ENCODE measurements at places on chromosomes 6 and 20. TPM values are rescaled to one million over a fixed set of nuclear protein-coding genes. Genes with fewer than 3 reads are reported as not detected.
A peak's percentile ranks its signal among the peaks of the same experiment; 100 is the strongest.

The TREML1 gene
- total RNA-seq: not detected

GRCh38 chr6:97110626-97111025 lies 172.4 kb downstream of the MMS22L start:
- no peak overlapping the region for H3K4me3 ChIP-seq
- H3K27me3 ChIP-seq: no peaks in the 10 kb centered on the region
- no peaks in the 10 kb centered on the region for H3K36me3 ChIP-seq
- peaks cover 15% of the 10 kb centered on the region for H3K4me1 ChIP-seq
- no peak for DNase-seq

The TJAP1 gene
- 40.7 TPM for total RNA-seq

The TRMT6 gene
- total RNA-seq: 35.5 TPM

The FAM217A gene
- not detected for total RNA-seq

The DLL1 gene
- total RNA-seq: 0.17 TPM

- no peak overlapping the region for H3K27ac ChIP-seq
- no peak for DNase-seq
- H3K4me3 ChIP-seq: no peak overlapping the region
- no peaks in the 10 kb centered on the region for H3K27me3 ChIP-seq
- H3K4me1 ChIP-seq: peaks cover 70% of the 10 kb centered on the region
These were observed 254.7 kb downstream of the GMPR start for GRCh38 chr6:16493112-16493511.

The ARMH2 gene
- 0.30 TPM for total RNA-seq

The BANF2 gene
- total RNA-seq: not detected

- peak overlapping the region; percentile 99 for H3K27ac ChIP-seq
- peak overlapping the region; percentile 97 for H3K4me3 ChIP-seq
- peaks cover 23% of the 10 kb centered on the region for H3K36me3 ChIP-seq
- H3K27me3 ChIP-seq: no peaks in the 10 kb centered on the region
These were observed 339 bp upstream of the GMEB2 start for GRCh38 chr20:63627129-63627750.

GRCh38 chr6:166925141-166925996 lies 31.0 kb downstream of the RNASET2 start:
- no peaks in the 10 kb centered on the region for H3K27me3 ChIP-seq
- no peak for DNase-seq
- H3K27ac ChIP-seq: peak overlapping the region; percentile 78
- H3K4me3 ChIP-seq: no peak overlapping the region

The ASIP gene
- total RNA-seq: not detected

DNA sequence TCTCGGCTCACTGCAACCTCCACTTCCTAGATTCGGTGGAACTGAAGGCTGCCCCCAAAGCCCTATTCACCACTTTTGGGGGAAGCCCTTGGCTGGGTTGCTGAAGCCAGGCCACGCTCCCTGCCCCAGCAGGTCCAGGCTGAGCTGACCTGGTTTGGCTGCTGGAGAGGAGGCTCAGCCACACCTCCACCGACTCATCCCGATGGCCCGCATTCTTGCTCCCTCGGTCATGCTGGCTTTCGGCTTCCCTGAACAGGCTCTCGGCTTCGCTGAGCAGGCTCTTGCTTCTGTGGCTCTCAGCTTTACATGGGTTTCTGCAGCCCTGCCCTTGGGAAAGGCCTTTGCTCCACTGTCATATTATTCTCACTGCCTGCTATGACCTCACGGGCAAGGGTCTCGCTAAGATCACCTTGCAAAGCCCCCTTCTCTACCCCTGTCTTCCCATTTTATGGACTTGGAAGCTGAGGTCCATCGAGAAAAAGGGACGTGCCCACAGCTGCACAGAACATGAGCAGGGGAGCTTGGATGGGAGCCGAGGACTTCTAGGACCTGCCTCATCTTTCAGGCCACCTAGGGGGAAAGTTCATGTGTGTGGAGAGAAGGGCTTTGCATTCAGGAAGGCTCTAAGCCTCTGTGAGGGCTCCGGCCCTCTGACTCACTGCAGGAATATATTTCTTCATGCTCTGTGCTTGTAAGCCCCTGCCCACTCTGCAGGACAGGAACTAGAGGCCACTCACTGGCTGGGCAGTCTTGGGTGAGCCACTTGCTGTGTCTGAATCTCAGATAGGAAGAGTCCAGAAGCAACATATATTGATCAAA lies 15.6 kb downstream of the ARHGAP40 start:
- no peaks in the 10 kb centered on the region for H3K4me1 ChIP-seq
- no peak for DNase-seq
- H3K36me3 ChIP-seq: no peaks in the 10 kb centered on the region
- H3K27me3 ChIP-seq: peaks cover 22% of the 10 kb centered on the region
- H3K27ac ChIP-seq: no peak overlapping the region

The CDH4 gene
- not detected for total RNA-seq

- H3K4me1 ChIP-seq: peaks cover 22% of the 10 kb centered on the region
- no peak overlapping the region for H3K4me3 ChIP-seq
- H3K36me3 ChIP-seq: peaks cover 2% of the 10 kb centered on the region
- DNase-seq: no peak
- H3K27ac ChIP-seq: no peak overlapping the region
These were observed 177.0 kb upstream of the TNFAIP3 start for GRCh38 chr6:137690034-137690433.

- DNase-seq: no peak
- no peaks in the 10 kb centered on the region for H3K27me3 ChIP-seq
- H3K4me1 ChIP-seq: no peaks in the 10 kb centered on the region
- H3K36me3 ChIP-seq: peaks cover 2% of the 10 kb centered on the region
- H3K4me3 ChIP-seq: no peak overlapping the region
- no peak overlapping the region for H3K27ac ChIP-seq
These were observed 110.5 kb downstream of the KIF16B start for GRCh38 chr20:16462711-16463110.

The FAM83B gene
- total RNA-seq: not detected

- H3K4me1 ChIP-seq: peaks cover 1% of the 10 kb centered on the region
- no peak overlapping the region for H3K4me3 ChIP-seq
- H3K27me3 ChIP-seq: peaks cover 2% of the 10 kb centered on the region
- peak; percentile 86 for DNase-seq
- no peak overlapping the region for H3K27ac ChIP-seq
- H3K36me3 ChIP-seq: peaks cover 3% of the 10 kb centered on the region
These were observed 46.3 kb downstream of the GOPC start for GRCh38 chr6:117555882-117556498.

GRCh38 chr20:18288749-18289267 lies 481 bp downstream of the ZNF133 start:
- H3K4me3 ChIP-seq: peak overlapping the region; percentile 99
- peak overlapping the region; percentile 99 for H3K27ac ChIP-seq
- peak; percentile 63 for DNase-seq
- peaks cover 15% of the 10 kb centered on the region for H3K27me3 ChIP-seq
- peaks cover 22% of the 10 kb centered on the region for H3K4me1 ChIP-seq
- H3K36me3 ChIP-seq: peaks cover 18% of the 10 kb centered on the region

DNA sequence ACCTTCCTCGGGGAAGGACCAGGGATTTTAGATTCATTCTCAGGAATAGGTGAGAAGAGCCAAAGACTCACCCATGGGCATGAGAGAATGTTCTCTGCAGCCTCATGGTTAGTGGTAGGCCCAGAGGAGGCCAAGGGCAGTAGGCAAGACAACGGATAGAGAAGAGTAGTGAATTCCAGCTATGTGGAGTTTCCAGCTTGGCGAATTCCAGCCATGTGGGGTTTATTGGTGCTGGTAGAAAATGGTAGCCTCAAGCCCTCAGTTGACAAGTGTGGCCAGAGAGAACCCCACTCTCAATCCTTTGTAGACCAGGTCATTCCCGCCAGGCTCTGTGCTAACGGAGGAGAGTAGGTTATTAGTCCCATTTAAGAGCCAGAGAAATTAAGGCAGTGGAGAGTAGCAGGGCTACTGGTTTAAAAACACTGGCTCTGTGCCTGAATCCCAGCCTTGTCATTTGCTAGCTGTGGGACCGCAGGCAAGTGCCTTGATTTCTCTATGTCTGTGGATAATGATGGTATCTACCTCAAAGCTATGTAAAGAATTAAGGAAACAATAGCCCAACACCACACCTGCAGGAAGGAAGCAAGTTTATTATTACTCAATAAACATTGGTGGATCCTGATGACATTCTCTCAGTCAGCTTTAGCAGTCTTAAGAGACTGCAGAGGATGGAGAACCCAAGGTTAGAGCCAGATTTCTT lies 2.0 kb upstream of the SLC9A8 start:
- DNase-seq: no peak
- H3K27me3 ChIP-seq: no peaks in the 10 kb centered on the region
- H3K4me3 ChIP-seq: no peak overlapping the region
- peak overlapping the region; percentile 30 for H3K27ac ChIP-seq
- H3K36me3 ChIP-seq: peaks cover 8% of the 10 kb centered on the region

GRCh38 chr6:34508425-34508824 lies 42.5 kb downstream of the PACSIN1 start:
- H3K27ac ChIP-seq: no peak overlapping the region
- H3K4me1 ChIP-seq: no peaks in the 10 kb centered on the region

DNA sequence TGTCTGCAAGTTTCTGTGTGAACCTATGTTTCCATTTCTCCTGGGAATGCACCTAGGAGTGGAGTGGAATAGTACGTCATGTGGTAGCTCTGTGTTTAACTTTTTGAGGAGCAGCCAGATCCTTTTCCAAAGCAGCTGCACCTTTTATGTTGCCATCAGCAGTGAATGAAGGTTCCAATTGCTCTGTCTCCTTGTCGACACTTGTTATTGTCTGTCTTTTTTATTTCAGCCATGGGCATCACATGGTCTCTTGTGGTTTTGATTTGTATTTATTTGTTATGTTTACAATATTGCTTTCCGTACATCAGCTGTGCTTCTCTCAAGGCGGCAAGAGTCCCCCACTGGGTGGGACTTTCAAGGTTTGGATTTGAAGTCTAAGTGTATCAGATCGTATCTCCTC lies 33.9 kb upstream of the STX16 start:
- H3K27me3 ChIP-seq: peaks cover 5% of the 10 kb centered on the region
- H3K36me3 ChIP-seq: no peaks in the 10 kb centered on the region
- H3K4me3 ChIP-seq: no peak overlapping the region
- H3K27ac ChIP-seq: no peak overlapping the region

GRCh38 chr6:148747471-148748165 lies 788 bp downstream of the UST start:
- peak overlapping the region; percentile 66 for H3K4me3 ChIP-seq
- peak; percentile 78 for DNase-seq
- peaks cover 76% of the 10 kb centered on the region for H3K27me3 ChIP-seq
- H3K36me3 ChIP-seq: no peaks in the 10 kb centered on the region

DNA sequence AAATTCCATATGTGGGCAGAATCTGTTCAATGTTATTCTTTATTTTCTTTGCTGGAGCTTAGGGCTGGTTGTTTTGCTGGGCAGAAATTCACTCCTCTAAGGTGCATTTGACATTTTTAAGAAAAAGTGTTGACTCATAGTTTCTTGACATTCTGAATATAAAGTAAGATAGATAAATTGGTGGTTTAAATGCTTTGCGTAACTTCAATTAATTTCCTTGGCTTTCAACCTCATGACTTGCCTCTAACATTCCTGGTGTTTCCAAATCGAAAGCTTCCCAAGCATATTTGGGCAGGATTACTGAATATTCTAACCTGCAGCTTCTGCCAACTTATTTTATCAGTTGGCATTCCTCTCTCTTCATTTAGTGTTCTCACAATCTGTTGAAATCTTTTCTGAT lies 718.7 kb upstream of the ADGRB3 start:
- H3K4me1 ChIP-seq: no peaks in the 10 kb centered on the region
- DNase-seq: no peak
- no peak overlapping the region for H3K27ac ChIP-seq
- no peaks in the 10 kb centered on the region for H3K36me3 ChIP-seq

DNA sequence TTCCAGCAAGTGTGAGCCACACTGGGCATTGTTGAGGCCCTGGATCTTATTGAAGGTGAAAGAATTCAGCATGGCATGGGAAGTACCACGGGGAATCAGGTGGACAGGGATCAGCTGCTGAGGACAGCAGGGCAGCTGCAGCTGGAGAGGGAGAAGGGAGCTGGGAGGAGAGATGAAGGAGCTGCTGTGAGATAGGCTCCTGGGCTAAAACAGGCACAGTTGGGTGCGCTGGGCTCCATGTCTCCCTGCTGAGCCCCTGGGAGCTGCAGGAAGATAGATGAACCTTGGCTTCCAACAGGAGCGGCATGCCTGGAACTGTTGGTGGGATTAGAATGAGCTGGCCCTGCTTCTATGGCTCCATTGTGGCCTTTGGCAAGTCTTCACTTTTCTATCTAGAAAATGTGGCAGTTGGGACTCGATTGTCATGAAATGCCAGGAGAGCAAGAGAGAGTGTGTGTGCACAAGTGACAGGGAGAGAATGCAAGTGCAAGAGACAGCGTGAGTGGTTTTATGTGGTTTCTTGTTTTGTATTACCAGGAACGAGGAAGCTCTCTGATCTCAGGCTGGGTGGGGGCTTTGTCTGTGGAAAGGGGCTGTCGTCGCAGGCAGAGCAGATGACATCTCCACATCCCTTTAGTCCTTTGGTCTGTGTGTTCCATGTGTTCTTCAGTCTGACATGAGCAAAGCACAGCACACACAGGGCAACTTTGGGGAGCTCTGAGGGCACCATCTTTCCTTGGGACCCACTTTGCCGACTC lies 20.4 kb downstream of the SNPH start:
- peaks cover 24% of the 10 kb centered on the region for H3K4me1 ChIP-seq
- H3K36me3 ChIP-seq: peaks cover 4% of the 10 kb centered on the region

GRCh38 chr6:36246506-36247268 lies 23.2 kb upstream of the PNPLA1 start:
- H3K4me1 ChIP-seq: peaks cover 10% of the 10 kb centered on the region
- DNase-seq: no peak
- H3K27ac ChIP-seq: no peak overlapping the region
- H3K4me3 ChIP-seq: no peak overlapping the region
- H3K27me3 ChIP-seq: peaks cover 28% of the 10 kb centered on the region

The BCAS1 gene
- total RNA-seq: not detected

DNA sequence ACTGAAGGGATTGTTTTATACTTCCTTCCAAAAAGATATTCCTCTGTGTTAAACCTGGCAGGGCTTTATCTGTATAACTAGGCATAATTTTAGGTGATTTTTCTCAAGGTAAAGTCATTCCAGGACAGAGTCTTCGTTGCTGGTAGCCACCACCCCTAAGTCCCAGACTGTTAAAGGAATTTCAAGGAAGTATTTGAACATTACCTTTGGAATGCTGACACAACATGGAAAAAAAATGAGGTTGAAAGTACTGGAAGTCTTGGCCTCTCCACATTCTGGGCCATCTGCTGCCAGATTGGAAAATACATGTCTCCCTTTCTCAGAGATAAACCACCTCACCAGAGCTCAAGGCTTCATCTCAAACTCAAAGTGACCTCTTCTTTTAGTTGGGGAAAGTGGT lies 27.0 kb upstream of the ETV7 start:
- no peak for DNase-seq
- no peak overlapping the region for H3K4me3 ChIP-seq
- H3K27me3 ChIP-seq: peaks cover 12% of the 10 kb centered on the region

GRCh38 chr6:87905101-87905641 lies 142.5 kb upstream of the SPACA1 start:
- no peak overlapping the region for H3K4me3 ChIP-seq
- peaks cover 31% of the 10 kb centered on the region for H3K27me3 ChIP-seq
- no peaks in the 10 kb centered on the region for H3K36me3 ChIP-seq
- no peak for DNase-seq
- no peak overlapping the region for H3K27ac ChIP-seq

The CCN6 gene
- 0.26 TPM for total RNA-seq

- H3K4me3 ChIP-seq: peak overlapping the region; percentile 73
- peak overlapping the region; percentile 84 for H3K27ac ChIP-seq
- no peaks in the 10 kb centered on the region for H3K27me3 ChIP-seq
These were observed 81.6 kb downstream of the GMPR start for GRCh38 chr6:16319813-16320532.

GRCh38 chr20:9510911-9511310 lies 3.5 kb upstream of the LAMP5 start:
- no peak for DNase-seq
- peaks cover 63% of the 10 kb centered on the region for H3K27me3 ChIP-seq
- H3K36me3 ChIP-seq: no peaks in the 10 kb centered on the region
- no peak overlapping the region for H3K27ac ChIP-seq
- H3K4me3 ChIP-seq: no peak overlapping the region

The APCDD1L gene
- not detected for total RNA-seq

GRCh38 chr6:18680842-18681241 lies 293.7 kb downstream of the RNF144B start:
- no peaks in the 10 kb centered on the region for H3K27me3 ChIP-seq
- no peak for DNase-seq
- H3K4me1 ChIP-seq: no peaks in the 10 kb centered on the region
- H3K4me3 ChIP-seq: no peak overlapping the region
- H3K27ac ChIP-seq: no peak overlapping the region

Data from activated CD4-positive, alpha-beta T cell treated with anti-CD3 and anti-CD28 coated beads, Interleukin-2, amount 10 ng/mL, durations not matched to agents 24 days and 14 days (primary cell).